Right lobe of liver (tissue), 6 donors: ENCODE measurements at places on chromosomes 13 and 19. TPM values are rescaled to one million over a fixed set of nuclear protein-coding genes. Genes with fewer than 3 reads are reported as not detected.

Gene PRKCG
- not detected for total RNA-seq

DNA sequence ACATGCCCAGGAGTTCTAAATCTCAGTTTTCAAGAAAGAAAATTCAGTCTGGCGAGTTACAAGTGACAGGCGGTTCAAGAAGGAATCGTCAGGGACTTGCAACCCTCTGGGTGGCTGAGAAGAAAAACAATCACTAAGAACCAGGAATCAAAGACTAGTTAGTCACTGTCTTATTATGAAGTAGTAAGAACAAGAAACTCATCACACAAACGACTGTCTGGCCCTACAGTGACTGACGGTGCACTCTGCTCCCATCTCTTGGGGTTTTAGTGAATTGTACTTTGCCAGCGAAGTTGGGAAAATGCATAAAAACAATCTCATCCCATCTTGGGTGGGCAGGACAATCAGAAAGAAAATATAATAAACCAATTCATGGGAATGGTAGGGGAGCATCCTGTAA, 63.7 kb upstream of the SACS start:
- no peak for DNase-seq
- no peaks in the 10 kb centered on the region for H3K4me1 ChIP-seq
- no peak overlapping the region for H3K4me3 ChIP-seq
- H3K27me3 ChIP-seq, result no peaks in the 10 kb centered on the region
- no peaks in the 10 kb centered on the region for H3K36me3 ChIP-seq

- peak; percentile 81 for DNase-seq
- H3K4me1 ChIP-seq, result no peaks in the 10 kb centered on the region
- peak overlapping the region; percentile 28 for H3K4me3 ChIP-seq
- no peaks in the 10 kb centered on the region for H3K27me3 ChIP-seq
- no peaks in the 10 kb centered on the region for H3K36me3 ChIP-seq
Measured at GRCh38 chr19:16584248-16585093, 12.3 kb upstream of the SLC35E1 start.

Gene FGF21
- 19.1 TPM for total RNA-seq

GRCh38 chr19:11208561-11209471, 11.5 kb upstream of the KANK2 start:
- DNase-seq, result no peak
- no peaks in the 10 kb centered on the region for H3K27me3 ChIP-seq
- peaks cover 12% of the 10 kb centered on the region for H3K4me1 ChIP-seq
- H3K36me3 ChIP-seq, result peaks cover 2% of the 10 kb centered on the region
- H3K4me3 ChIP-seq, result no peak overlapping the region

DNA sequence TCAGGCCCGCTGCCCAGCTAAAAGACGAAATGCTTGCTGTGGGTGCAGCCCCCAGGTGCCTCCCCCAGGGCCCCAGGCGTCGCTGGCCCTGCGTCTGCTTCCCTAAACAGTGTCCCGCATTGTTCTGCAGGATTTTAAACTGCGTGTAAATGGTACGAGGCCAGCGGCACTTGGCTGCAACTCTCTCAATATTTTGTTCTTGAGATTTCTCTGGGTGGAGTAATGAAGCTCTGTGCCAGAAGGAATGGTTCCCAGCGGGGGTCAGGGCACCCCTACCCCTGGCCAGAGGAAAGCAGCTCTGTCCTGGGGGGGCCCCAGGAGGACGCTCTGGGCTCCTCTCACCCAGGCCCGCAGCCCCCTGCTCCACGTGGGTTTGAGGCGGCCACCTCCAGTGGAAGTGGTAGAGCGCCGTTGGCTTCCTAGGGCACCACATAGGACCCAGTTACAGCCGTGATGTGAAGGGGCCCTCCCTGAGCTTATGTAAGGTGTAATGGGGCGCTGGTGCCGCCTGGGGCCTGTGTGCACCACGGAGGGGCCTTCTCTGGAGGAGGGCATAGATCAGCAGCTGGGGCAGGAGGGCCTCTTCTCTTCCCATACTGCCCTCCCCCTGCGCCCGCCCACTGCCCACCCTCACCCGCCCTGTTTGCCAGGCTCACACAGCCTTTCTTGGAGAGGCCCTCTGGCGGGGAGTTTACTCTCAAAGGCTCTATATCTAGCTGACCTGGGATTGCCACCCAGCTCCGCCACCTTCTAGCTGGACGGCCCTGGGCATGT, 19.8 kb downstream of the PAK4 start:
- H3K4me3 ChIP-seq, result no peak overlapping the region
- peaks cover 19% of the 10 kb centered on the region for H3K4me1 ChIP-seq
- peak; percentile 44 for DNase-seq
- H3K27ac ChIP-seq, result no peak overlapping the region
- no peaks in the 10 kb centered on the region for H3K27me3 ChIP-seq

Gene TRPC4
- 0.49 TPM for total RNA-seq

Gene ARID3A
- total RNA-seq, result 0.74 TPM

Gene CEACAM4
- total RNA-seq, result 3.0 TPM

- no peaks in the 10 kb centered on the region for H3K4me1 ChIP-seq
- H3K4me3 ChIP-seq, result no peak overlapping the region
- peak; percentile 39 for DNase-seq
- H3K27me3 ChIP-seq, result no peaks in the 10 kb centered on the region
Measured at GRCh38 chr19:41894350-41894749, 11.4 kb downstream of the ARHGEF1 start.

GRCh38 chr13:95624020-95624419, 20.5 kb downstream of the DZIP1 start:
- no peaks in the 10 kb centered on the region for H3K4me1 ChIP-seq
- H3K27me3 ChIP-seq, result no peaks in the 10 kb centered on the region
- no peak for DNase-seq
- no peak overlapping the region for H3K27ac ChIP-seq
- no peak overlapping the region for H3K4me3 ChIP-seq

DNA sequence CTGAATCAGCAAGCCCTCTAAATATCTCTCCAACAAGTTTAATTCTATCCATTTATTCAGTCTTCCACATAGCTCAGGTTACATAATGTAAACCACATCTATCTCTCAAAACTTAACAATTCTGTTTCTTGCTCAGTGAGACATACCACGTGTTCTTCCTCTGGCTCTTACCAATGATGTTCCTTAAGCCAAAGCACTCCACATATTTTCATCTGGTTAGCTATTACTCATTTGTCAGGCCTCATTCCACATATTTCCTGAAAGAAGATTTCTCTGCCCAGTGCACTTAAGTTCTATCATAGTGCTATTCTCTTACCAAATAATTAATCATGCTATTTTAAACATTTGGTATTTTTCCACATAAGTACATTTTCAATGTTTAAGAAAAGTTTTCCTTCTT, 403.3 kb upstream of the ATXN8OS start:
- no peak for DNase-seq
- no peak overlapping the region for H3K27ac ChIP-seq
- H3K36me3 ChIP-seq, result no peaks in the 10 kb centered on the region

DNA sequence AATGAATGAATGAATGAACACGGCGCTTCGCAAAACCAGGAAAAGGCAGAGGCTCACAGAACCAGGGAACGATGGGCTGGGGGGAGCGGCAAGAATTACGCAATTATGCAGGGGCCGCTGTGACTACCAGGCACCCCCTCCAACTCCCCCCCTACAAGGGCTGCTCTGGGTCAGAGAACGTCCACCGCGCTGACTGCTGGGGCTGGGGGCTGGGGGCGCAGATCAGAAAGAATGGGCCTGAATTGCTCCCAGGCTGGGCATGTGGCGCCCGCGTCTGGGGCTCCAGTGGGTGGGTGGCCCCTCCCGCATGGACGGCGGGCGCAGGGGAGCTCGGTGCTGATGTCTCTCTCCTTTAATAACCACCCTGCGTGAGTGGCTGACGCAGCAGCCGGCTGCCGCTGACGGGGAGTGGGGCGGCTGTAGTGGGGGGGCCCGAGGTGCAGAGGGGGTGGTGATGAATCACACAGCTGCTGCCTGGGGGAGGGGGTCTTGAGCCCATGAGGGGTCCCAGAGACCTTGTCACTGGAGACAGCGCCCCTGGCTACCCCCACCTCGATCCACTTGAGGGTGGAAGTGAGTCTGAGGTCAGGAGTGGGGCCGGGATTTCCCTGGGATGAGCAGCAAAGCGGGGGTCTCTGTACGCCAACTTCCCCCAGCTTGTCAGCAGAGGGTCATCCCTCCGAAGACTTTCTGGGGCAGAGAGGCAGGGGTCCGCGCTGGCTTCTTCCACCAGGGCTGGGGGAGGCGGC, 1.5 kb upstream of the CIRBP start:
- no peaks in the 10 kb centered on the region for H3K27me3 ChIP-seq
- no peak overlapping the region for H3K4me3 ChIP-seq
- DNase-seq, result no peak
- peaks cover 9% of the 10 kb centered on the region for H3K36me3 ChIP-seq

Gene CARD8
- total RNA-seq, result 21.1 TPM

DNA sequence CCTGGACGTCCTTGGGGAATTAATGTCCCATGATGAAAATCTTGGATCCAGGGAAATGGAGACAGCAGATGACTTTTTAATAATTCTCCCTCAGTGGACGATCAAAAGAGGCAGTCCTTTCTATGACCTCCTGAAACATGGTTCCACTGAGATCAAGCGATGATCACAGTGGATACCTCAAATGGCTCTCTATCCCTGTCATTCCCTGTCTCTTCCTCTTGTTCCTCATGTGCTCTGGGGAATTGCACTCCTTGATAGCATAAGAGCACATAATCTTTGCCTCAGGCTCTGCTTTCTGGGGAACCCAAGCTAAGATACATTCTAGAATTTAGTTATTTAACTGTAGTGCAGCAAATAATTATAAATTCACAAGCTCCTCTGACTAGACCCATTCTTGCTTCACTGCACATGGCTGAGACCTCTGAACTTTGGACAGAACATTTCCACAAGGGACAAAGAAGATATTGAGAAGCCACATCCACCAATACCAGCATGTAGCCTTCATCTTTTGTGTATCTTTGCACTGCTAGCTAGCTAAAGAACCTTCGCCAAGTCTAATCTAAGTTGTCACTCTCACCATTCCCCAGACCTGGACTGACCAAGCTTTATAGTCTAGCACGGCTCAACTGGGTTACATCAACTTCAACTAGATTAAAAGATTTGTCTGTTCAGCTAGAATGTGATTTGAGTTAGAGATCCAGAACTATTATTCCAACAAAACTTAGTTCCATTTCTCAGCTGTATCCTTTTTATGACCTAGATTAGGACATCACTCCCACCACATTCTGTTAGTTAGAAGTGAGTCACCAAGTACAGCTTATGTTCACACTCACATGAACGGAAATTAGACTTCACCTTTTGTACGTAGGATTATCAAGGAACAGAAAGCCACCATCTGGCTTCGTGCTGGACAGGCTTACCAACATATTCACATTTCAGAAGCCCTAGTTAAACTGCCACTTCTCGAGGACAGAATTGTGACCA, 142.7 kb downstream of the SUCLA2 start:
- DNase-seq, result no peak
- no peaks in the 10 kb centered on the region for H3K36me3 ChIP-seq
- H3K27me3 ChIP-seq, result no peaks in the 10 kb centered on the region
- no peaks in the 10 kb centered on the region for H3K4me1 ChIP-seq
- no peak overlapping the region for H3K27ac ChIP-seq

- peaks cover 6% of the 10 kb centered on the region for H3K4me1 ChIP-seq
- DNase-seq, result no peak
- no peaks in the 10 kb centered on the region for H3K36me3 ChIP-seq
- H3K27ac ChIP-seq, result no peak overlapping the region
Measured at GRCh38 chr13:26225896-26226617, 3.9 kb upstream of the RNF6 start.

GRCh38 chr13:62931853-62932252, 1516.2 kb upstream of the PCDH20 start:
- no peaks in the 10 kb centered on the region for H3K36me3 ChIP-seq
- no peak for DNase-seq
- no peaks in the 10 kb centered on the region for H3K4me1 ChIP-seq
- H3K27ac ChIP-seq, result no peak overlapping the region
- H3K4me3 ChIP-seq, result no peak overlapping the region

- H3K4me1 ChIP-seq, result no peaks in the 10 kb centered on the region
- no peaks in the 10 kb centered on the region for H3K27me3 ChIP-seq
- no peak for DNase-seq
- H3K27ac ChIP-seq, result no peak overlapping the region
- no peak overlapping the region for H3K4me3 ChIP-seq
Measured at GRCh38 chr13:25468325-25469168, 96.8 kb downstream of the ATP8A2 start.

DNA sequence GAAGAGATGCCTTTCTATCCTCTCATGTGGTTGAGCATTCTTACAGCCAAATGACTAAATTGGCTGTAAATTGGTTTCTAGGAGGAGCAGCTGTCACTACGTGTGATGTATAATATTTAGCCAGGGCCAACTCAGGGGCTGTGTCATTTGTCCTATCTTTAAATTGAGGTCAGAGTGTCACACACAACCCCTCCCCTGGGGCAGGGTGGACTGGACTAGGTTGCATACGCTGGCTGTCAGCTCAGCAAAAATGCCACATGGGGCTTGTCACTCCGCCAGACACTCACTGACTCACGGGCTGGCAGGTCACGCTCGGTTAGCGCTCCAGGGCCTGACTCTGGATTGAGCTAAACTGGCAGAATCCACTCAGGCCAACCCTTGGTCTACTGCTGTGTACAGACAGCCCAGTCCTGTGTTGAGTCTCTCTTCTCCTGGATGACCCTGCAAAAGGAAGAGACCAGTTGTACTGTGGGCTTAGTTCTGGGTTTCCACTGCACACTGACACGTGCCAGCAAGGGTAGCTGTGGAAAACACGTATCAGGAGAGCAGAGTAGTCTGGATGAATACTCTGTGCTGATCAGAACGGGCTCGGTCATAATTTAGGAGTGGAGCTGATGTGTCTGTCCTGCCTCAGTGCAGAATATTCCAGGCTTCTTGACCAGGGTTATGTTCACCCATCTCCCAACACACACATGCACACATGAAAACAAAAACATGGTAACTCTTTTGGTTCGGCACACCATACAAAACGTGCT, 29.1 kb downstream of the SHISA2 start:
- H3K36me3 ChIP-seq, result no peaks in the 10 kb centered on the region
- H3K4me1 ChIP-seq, result no peaks in the 10 kb centered on the region
- no peak overlapping the region for H3K27ac ChIP-seq

DNA sequence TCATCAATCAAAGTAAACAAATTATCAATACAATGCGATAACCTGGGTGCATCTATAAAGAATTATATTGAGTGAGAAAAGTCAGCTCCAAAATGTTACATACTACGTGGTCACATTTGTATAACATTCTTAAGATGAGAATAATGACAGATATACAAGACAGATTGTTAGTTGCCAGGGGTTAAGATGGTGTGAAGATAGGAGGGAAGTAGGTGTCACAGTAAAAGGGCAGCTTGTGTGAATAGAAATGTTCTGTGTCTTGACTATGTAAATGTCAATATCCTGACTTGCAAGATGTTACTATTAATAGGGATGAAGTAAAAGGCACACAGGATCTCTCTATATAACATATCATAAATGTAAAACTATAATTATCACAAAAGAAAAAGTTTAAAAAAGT, 611.2 kb upstream of the SPRY2 start:
- H3K4me1 ChIP-seq, result no peaks in the 10 kb centered on the region
- H3K27me3 ChIP-seq, result no peaks in the 10 kb centered on the region
- H3K36me3 ChIP-seq, result no peaks in the 10 kb centered on the region
- H3K27ac ChIP-seq, result no peak overlapping the region
- no peak overlapping the region for H3K4me3 ChIP-seq

DNA sequence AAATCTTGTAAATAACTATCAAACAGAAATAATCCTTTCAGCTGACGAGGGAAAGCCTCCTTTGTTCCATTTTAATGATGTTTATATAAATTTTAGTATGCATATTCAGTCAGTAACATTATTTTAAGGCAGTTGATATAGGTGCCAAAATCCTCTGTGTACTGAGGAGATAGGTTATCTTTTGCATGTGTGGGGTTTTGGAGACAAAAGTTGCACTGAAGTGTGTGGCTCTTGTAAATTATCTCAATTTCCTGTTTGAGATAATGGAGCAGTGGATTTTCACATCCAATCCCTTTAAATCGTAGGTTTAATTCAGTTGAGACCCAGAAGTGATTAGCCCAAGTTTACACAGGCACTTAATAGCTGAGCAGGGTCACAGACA, 106.6 kb downstream of the RGCC start:
- DNase-seq, result no peak
- no peak overlapping the region for H3K4me3 ChIP-seq
- H3K4me1 ChIP-seq, result no peaks in the 10 kb centered on the region
- no peaks in the 10 kb centered on the region for H3K36me3 ChIP-seq
